ENCODE measurements at places on chromosomes 4 and X.
A peak's percentile ranks its signal among the peaks of the same experiment; 100 is the strongest.

DNA sequence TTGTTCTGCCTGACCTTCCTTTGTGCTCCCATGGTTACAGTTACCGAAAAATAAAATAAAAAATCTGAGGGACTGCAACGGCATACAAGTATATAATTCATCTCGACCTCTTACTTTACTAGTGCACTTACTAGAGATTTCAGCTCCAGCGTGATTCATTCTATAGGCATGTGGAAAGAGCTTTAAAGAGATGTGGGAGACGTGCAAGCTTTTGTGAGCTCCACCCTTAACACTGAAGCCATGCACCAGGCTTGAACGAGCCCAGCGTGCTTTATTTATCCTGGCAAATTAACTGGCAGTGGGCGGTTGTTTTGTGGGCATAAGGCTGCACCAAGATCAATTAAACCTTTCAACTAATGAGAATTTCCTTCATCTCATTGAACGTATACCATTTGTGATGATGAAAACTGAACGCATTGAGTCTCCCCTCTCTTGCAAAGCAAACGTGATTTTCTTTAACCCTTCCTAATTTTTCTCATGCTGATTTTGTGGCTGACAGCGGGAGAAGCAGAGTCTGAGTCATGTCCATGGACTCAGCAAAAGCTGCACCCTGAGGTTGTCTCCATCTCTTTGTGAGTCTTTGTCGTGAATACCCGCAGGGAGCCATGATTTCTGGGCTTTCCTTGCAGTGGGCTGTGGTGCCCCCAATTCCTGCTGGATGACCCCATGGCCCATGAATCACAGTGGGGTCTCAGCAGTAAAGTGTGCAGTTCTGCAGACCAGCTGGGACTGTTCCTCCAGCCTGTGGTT is 60.1 kb downstream of the MXRA5 start:
- DNase-seq: no peak

DNA sequence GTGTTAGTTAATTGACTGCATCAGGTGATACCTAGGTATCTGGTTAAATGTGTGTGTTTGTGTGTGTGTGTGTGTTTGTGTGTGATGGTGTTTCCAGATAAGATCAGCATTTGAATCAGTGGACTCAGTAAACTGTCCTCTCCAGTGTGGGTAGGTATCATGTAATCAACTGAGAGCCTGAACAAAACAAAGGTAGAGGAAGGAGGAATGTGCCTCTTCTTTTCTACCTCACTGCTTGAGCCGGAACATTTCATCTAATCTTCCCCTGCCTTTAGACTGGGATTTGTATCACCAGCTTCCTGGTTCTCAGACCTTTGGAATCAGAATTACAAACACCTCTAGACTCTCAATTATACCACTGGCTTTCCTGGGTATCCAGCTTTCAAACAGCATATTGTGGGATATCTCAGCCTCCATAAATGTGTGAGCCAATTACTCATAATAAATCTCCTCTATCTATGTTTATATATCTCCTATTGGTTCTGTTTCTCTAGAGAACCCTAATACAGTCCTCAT is 120.5 kb downstream of the TBCK start:
- DNase-seq: no peak

- DNase-seq: peak; percentile 35
Observed at GRCh38 chrX:46588263-46588662, 14.7 kb downstream of the CHST7 start.

DNA sequence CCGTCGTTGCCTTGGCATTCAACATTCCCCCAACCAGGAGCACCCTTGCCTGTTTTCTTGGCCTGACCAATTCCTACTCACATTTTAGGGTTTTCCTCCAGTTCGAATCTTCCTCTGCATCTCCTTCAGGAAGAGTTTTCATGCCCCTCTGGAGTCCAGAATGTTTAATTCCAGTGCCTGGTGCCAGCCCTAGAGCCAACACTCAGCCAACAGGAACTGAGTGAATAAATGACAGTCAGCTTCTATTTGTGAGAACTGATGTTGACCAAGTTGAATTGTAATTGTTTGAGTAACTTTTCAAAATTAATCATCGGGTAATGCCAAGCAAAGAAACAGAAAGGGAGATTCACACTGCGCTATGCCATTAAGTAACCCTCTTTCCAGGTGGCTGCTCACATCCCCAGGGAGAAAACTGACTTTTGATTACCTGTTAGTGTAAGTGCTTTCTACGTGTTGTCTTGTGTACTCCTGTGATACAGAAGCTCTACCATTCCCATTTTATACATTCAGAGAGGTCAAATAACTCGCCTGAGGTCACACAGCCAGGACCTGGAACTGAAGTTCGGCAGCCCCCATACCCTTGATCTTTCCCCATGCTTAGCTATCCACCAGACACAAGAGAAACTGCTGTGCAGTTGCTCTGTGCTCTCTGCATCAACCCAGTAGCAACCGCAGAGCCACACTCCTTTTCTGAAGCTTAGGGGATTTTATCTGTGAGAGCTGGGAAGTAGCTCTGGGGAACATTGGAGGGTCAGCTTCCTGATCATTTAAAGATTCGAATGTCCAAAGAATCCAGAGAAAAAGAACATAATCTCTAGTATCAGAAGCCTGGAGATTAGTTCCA is 19.0 kb upstream of the SLC2A9 start:
- no peak for DNase-seq

GRCh38 chrX:40496728-40497127 is 84.0 kb upstream of the ATP6AP2 start:
- DNase-seq: no peak

- DNase-seq: no peak
Observed at GRCh38 chr4:4670869-4671268, 129.0 kb upstream of the STX18 start.

GRCh38 chrX:105117621-105118020 is 102.9 kb downstream of the TEX13A start:
- no peak for DNase-seq

DNA sequence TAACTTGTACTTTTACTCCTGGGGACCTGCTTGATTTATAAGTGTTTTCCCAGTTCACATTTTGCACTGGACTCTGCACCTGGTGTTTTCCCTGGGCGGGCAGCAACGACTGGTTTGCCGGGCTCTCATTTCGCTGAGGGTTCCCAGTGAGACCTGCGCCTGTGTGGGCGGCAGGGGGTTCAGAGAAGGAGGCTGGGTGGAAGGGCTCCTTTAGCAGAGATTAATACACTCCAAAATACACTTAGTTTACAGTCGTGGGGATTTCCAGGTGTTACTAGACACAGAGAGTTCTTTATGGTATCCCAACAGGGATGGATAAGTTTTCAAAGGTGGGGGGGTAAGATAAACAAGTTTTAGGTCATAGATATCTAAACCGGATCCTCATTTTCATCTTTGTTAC is 53.0 kb upstream of the SHISA3 start:
- DNase-seq: no peak

- no peak for DNase-seq
Observed at GRCh38 chrX:91108761-91109160, 325.9 kb upstream of the PABPC5 start.

GRCh38 chr4:6926681-6927478 is 17.3 kb downstream of the TBC1D14 start:
- DNase-seq: peak; percentile 59

DNA sequence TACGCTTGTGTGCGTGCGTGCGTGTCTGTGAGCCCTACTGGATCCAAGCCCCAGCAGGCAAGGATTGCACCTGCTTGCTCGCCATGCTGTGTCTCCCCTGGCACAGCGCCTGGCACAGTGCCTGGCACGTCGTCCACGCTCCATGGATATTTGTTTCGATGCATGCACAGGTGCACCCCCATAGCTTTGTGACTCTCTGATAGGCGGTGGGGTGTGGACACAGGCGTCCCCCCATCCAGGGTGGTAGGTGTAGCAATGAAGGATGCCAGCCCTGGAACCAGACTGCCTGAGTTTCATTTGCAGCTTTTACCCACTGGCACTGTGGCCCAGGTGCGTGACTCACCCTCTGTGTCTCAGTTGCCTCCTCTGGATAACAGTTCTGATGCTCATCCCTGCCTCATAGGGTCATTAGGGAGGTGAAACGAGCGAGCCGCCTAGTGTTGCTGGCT is 20.2 kb downstream of the PIGG start:
- no peak for DNase-seq

- no peak for DNase-seq
Observed at GRCh38 chrX:111823128-111823527, 52.9 kb upstream of the TRPC5OS start.

DNA sequence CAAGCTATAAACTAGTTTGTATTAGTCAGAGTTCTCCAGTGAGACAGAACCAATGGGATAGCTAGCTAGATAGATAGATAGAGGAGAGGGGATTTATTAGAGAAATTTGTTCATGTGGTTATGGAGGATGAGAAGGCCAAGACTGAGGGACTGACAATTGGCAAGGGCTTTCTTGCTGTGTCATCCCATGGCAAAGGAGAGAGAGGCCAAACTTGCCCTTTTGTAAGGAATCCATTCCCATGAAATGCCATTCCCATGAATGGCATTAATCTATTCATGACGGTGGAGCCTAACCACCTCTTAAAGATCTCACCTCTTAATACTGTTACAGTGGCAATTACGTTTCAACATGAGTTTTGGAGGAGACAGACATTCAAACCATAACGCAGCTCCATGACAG is 58.1 kb downstream of the LINC00632 start:
- DNase-seq: no peak

GRCh38 chr4:77798385-77798784 is 20.8 kb downstream of the CNOT6L start:
- no peak for DNase-seq

GRCh38 chr4:107970063-107970798 is 19.5 kb upstream of the HADH start:
- no peak for DNase-seq

DNA sequence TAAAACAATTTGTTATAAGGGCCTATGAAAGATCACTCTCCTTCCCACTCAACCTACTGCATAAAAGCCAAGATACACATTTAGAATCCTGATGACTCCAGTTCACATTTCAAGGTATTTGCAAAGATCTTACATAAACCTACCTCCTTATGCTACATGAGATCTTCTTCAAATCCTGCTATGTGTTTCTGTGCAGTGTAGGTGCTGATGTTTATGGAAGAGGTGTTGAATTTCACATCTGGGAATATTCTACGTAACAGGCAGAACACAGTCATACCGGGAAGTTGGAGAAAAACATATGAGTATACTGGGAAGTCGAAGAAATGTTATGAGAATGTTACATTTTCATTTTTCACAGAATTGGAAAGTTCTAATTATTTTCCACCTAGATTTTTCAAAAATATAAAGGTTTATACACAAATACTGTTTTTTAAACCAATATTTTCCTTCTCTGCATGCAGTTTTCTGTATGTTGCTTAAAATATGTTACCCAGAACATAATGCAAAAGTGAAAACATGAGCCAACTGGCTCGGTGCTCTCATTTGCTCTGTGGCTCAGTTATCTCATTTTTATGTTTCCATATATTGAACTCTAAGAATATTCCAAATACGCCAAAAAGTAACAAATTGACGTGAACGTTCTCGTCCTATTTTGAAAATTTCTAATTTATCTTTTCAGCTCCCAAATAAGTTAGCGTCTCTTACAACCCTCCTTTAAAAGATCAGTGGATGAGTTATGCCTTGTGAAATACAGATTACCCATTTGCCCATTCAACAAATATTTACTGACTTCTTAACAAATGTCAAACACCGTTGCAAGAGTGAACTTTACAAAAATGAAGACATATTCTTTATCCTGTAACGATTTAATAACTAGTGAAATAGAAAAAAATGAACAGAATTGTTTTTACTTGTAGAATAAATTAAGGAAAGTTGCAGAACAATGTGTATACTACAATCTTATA is 899.3 kb downstream of the STIM2 start:
- no peak for DNase-seq

GRCh38 chrX:10015723-10016518 is 48.8 kb downstream of the CLDN34 start:
- DNase-seq: no peak

- no peak for DNase-seq
Observed at GRCh38 chr4:5079581-5079980, 28.3 kb downstream of the STK32B start.

DNA sequence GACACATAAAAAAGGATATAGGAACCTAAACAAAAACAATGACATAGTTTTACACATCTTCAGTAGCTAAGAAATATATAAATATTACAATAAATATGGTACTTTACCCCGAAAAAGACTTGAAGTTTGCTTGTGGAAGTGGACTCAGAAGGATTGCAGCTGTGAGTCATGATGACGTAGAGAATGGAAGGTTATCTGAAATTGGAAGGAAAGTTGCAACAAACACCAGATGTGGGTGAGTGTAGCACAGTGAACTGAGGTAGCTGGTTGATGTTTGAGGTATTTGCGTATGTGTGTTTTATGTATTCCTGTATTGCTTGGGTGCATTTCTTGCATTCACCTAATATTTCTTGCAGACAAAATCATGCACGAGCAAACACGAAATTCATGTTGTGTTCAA is 113.0 kb downstream of the ARX start:
- no peak for DNase-seq

DNA sequence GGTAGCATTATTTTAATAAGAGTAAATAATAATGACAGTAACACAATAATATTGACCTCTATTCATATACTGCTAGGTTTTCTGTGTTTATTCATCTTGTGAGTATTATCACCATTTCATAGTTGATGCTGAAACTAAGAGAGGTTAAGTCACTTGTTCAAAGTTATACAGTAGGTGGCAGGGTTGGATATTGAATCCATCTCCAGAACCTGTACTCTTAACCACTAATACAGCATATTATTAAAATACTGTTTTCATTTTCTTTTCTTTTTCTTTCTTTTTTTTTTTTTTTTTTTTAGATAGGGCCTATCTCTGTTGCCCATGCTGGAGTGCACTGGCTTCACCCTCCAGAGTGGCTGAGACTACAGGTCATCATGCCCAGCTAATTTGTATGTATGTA is 7.1 kb upstream of the ELF2 start:
- DNase-seq: no peak

DNA sequence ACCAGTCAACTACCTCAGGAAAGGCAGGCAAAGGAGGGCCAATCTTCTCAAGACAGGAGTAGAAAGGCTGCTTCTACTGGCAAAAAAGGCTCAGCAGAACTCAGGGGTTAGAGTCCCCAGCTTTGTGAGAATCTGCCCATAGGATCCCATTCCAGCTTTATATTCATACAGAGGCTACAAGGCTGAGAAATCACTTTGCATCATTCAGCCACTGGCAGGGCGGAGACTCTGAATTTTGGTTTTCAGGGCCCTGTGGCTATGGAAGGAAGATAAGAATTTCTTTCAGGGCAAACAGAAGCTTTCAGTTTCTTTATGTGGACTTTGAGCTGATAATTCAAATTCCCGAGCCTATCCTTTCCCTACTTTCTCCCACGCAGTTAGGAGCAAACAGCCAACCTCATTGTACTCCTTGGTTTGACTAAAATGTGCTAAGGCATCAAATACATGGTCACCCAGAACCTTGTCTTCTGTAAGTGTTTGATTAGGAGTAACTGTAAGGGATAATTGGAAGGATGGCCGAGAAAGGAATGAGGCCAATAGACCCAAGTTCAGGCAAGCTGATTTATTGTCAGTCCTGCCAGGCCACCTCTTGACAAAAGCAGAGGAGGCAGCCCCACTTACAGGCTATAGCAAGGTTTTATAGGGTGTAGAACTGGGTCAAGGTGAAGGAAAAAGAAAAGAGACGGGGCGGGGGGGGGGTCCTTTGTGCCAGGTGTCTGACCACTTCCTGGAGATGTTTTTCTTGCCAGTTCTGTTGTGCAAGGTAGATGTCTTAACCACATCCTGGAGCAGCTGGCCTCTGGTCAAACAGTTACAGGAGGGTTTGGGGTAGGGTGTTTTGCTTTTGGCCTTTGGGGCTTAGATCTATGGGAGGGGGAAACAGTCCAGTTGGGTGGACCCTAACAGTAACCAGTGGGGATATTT is 165.3 kb upstream of the PPP1R2C start:
- no peak for DNase-seq

- no peak for DNase-seq
Observed at GRCh38 chrX:151984902-151985301, 10.4 kb upstream of the GABRE start.

- no peak for DNase-seq
Observed at GRCh38 chrX:118058924-118059323, 57.7 kb downstream of the KLHL13 start.
